GDM1 (cell line): ENCODE measurements at places on chromosomes 7 and 10.

GRCh38 chr10:118850418-118851061, 95.8 kb upstream of the CACUL1 start:
- DNase-seq, result peak; percentile 35

DNA sequence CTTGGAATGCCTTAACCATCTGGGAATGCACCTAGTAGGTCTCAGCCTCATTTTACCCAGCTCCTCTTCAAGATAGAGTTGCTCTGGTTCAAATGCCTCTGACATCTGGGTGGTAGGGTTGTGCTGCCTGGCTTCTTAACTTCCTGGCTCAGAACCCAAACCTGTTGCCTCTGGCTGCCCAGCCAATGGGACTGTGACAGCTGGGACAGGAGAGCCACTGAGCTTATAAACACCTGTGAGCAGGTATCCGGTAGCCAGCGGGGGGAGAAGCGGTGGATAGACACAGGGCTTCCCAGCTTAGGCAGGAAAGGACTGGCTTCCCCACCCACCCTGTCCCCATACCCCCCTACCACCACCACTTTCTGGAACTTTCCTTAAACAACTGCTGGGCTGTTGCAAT, 115.8 kb upstream of the CARD11 start:
- no peak for DNase-seq

DNA sequence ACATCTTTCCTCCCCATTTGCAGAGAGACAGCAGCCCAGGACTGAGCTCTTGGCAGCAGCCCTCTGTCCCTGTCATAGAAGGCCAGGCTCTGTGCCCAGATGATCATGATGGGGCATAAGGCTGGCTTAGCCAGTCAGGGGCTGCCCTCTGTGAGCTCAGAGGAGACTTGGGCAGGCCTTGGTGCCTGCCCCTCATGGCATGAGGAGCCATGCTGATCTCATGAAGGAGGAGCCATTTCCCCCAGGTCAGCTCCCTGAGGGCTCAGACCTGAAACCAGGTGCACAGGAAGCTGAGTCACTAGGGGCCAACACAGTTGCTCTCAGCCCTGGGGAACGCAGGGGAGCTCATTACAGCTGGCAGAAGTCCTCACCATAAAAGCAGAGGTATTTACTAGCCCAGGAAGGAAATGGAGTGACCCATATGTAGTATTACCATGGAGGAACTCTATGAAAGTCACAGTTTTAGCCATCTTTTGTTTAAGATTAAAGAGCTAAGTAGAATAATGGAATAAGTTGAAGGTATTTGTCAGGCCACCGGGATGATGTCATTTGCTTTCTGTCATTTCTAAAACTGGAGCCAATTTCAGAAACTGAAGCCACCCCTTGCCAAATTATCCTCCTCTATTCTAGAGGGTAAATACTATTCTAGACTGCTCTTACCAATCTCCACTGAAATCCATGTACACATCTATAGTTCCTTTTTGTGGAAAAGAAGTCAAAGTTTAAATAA, 362.4 kb upstream of the ZNF32 start:
- no peak for DNase-seq

GRCh38 chr7:130880668-130881067, 146.7 kb upstream of the KLF14 start:
- DNase-seq, result no peak

GRCh38 chr10:72334196-72334824, 20.4 kb downstream of the DNAJB12 start:
- DNase-seq, result no peak

- DNase-seq, result no peak
Measured at GRCh38 chr10:118471863-118472262, 123.6 kb downstream of the PRLHR start.

- no peak for DNase-seq
Measured at GRCh38 chr10:98374217-98374985, 40.6 kb downstream of the PYROXD2 start.

DNA sequence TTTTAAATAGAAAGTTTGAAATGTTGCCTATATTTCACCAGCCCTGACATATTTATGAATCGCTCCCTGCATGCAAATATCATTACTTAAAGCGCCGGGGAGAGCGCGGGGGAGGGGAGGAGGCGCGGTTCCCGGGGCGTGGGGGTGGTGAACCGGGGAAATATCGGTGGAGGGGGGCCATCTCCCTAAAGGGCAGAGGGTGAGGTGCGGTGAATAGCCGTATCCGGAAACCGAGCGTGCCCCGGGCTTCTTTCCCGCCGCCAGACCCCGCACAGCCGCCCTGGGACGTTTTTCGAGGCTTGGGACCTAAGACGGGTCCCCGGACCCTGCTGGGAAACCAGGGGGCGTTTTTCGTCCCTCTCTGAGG, 6.9 kb upstream of the ZNF503 start:
- DNase-seq, result no peak

DNA sequence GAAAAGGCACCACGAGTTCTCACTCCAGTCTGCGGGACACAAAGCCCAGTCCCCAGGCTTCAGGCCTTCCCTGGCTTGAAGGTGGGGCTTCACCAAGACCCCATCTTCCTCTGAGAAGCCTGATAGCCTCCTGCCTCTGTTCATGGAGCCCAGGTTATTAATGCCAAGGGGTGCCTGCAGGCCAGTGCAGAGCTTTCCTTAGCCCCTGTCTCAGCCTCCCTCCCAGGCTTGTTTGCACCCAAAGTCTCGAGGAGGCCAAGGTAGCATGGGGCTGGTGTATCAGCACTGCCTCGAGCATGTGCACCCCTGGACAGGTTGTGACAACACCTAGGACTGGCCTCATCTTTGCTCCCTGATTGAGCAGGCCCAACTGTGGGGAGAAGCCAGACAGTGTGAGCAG, 108.1 kb upstream of the PCDH15 start:
- DNase-seq, result no peak

GRCh38 chr10:132518572-132519381, 18.8 kb upstream of the INPP5A start:
- DNase-seq, result no peak

DNA sequence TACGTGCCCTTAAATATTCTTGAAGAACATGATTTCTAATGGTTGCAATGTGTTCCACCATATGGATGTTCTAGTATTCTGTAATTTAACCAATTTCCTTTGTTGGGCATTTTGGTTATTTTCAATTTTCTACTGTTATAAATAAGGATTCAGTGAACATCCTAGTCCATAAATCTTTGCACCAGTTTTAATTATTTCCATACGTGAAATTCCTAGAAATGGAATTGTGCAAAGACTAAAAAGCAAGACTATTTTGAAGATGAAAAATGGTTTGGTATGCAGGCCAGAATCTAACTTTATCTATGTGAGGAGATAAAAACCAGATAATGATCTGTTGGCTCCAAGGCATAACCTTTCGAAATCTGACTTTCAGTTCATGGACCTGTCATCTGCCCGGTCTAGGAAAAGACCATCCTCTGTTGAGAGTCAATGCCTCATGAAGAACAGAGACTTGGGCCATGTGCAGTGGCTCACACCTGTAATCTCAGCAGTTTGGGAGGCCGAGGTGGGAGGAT, 633.2 kb upstream of the NRP1 start:
- DNase-seq, result no peak

DNA sequence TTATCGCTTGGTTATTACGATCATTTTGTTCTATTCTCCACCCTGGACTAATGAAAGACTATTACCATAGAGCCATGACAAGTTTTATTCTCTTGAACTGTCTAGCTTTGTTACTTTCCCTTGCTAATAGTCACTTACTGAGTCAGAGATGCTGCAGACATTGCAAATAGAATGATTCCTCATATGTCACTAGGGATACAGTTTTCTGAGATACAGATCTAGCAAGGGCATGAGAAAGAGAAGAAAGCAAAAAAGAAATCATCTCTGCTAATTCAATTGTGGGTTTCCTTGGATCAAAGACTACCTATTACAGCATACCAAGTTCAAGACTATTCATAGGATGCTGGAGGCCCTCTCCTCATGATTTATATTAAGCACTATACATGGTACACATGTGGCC, 204.3 kb downstream of the MBL2 start:
- no peak for DNase-seq

GRCh38 chr10:33008499-33009243, 50.6 kb upstream of the ITGB1 start:
- peak; percentile 42 for DNase-seq

DNA sequence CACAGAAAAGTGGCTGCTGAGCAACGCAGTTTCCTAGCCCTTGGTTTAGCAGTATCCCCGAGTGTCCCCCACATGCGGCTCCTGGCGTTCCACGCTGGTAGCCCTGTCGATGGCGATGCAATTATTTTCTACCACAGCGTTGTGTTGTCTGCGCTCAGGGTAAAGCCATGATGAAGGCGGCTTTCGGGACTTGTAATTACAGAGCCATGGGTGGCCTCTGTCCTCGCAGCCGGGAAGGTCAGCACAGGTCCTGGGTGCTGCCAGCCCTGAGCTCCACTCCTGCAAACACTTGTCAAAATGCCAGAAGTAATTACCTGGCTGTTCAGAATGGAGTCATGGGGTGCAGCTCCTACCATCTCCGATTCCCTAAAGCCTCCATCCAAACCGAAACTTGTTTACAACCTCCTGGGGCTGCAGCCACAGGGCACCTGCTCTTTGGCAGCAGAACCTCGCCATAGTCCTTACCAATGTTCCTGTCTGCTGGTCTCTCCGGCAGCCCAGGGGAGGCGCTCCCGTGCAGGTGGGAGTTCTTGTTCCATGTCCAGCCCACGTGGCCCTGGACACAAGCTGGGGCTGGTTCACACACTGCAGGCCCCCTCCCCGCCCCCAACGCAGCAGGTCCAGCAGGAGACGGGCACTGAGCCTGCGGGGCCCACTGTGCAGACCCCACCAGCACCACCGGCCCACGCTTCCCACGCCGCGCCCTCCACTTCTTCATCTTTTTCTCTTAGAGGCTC, 512.6 kb downstream of the PTPRN2 start:
- DNase-seq, result no peak

- DNase-seq, result no peak
Measured at GRCh38 chr10:80277567-80278250, 11.7 kb downstream of the MAT1A start.

GRCh38 chr7:123209786-123210185, 10.0 kb upstream of the SLC13A1 start:
- DNase-seq, result no peak

- DNase-seq, result no peak
Measured at GRCh38 chr7:121334875-121335648, 6.3 kb downstream of the WNT16 start.

DNA sequence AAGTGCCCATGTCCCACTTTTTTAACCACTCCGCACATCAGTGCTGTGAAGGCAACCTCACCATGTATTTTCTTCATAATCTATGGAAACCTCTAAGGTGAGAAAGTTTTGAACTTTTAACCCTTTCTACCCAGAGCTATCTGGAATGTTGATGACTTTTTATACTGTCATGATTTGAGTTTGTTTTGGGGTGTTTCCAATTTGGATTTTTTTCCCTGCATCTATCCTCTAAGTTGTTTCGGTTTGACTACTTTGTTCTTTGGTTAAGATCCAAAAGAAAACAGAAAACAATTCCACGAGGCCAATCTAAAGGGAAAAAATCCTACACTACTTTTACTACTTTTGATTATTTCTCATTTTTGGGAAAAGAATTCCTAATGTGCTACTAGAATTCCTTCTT, 279.7 kb downstream of the USP6NL start:
- DNase-seq, result no peak

GRCh38 chr10:106877574-106877973, 286.9 kb downstream of the SORCS1 start:
- DNase-seq, result no peak

DNA sequence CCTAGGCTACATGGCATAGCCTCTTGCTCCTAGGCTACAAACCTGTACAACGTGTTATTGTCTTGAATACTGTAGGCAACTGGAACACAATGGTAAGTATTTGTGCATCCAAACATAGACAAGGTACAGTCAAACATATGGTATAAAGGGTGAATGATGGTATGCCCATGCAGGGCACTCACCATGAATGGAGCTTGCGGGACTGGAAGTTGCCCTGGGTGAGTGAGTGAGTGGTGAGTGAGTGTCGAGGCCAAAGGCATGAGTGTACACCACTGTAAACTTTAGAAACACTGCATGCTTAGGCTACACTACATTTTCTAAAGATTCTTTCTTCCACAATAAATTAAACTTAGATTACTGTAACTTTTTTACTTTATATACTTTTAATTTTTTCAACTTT, 165.7 kb downstream of the PARD3 start:
- DNase-seq, result no peak
